SJSA1 (cell line): ENCODE measurements at places on chromosomes 1 and 21. TPM values are rescaled to one million over a fixed set of nuclear protein-coding genes. Genes with fewer than 3 reads are reported as not detected.

GRCh38 chr1:23473037-23473800 is 10.8 kb downstream of the ASAP3 start:
- no peak for DNase-seq

Gene AGO4
- total RNA-seq, result 5.4 and 7.2 TPM in 2 replicates

Gene C1orf226
- 0.37 and 6.0 TPM in 2 replicates for total RNA-seq

Gene CD247
- total RNA-seq, result not detected in 2 replicates

GRCh38 chr1:188988589-188988988 is 1489.1 kb downstream of the BRINP3 start:
- no peak for DNase-seq

Gene OPRD1
- total RNA-seq, result 0.03 and 0.05 TPM in 2 replicates

DNA sequence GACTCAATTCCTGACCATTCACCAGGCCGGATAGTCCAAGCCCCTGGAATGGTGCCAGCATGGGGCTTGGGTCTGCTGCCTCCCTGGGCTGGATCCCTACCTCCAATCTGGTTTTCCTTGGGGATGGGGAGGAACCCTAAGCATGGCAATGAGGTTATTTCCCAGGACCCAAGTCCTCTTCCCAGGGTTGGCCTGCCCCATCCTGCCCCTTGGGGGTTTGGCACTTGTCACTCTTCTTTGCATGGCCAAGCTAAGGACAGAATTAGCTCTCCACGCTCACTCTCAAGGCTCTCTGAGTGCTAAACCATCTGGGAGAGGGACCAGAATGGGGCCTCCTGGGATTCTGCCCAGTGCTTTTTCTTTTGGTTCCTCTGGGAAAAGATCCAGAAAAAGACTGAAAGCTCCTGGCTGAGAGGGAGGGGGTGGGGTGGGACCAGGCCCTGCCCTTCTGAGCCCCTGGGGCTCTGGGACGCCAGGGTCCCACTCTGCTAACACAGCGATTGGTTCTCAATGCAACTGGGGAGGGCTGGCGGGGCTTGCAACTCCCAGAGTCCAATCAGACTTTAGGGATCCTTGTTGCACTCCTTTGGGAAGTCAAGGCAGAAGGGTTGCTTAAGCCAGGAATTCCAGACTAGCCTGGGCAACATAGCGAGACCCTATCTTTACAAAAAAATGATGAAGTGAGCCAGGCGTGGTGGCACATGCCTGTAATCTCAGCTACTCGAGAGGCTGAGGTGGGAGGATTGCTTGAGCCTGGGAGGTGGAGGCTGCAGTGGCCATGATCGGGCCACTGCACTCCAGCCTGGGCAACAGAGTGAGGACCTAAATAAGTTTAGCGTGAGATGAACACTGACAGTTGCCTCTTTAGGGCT is 52.7 kb downstream of the DHRS3 start:
- no peak for DNase-seq

Gene PRKAA2
- total RNA-seq, result 0.05 and 0.13 TPM in 2 replicates

DNA sequence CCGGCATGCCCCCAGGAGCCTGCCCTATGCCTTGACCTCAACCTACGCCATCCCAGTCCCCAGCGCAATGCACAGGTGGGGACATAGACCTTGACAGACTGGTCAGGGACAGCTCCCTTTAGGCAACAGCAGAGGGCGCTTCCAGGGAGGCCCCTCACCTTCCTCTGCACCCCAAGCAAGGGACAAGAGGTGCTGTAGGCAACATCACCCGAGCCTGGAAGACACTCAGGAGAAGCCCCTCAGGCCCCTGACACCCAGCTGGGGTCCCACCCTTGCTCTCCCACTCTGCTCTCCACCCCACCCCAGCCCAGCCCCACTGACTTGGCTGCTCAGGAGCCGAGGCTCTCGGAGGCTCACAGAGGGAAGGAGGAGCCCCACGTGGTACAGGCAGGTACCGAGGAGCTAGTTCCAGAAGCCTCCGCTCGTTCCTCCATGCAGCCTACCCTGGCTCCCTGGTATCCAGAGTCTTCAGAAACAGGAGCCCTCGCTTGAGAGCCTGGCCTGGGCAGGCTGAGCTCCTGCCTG is 2.4 kb upstream of the WNT3A start:
- DNase-seq, result no peak

Gene CFAP74
- not detected in 2 replicates for total RNA-seq

DNA sequence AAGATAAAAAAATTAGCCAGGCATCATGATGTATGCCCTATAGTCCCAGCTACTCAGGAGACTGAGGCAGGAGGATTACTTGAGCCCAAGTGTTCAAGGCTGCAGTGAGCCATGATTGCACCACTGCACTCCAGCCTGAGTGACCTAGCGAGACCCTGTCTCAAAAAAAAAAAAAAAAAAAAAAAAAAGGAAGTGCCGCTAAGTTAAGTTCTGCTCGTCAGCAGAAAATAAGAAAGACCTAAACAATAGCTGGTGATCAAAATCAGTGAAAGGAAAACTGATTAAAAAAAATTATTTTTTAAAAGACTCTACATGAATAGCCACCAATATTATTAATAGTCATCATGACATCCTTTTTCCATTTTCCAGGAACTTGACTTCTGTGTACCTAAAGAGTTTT is 44.2 kb upstream of the MTR start:
- DNase-seq, result no peak

DNA sequence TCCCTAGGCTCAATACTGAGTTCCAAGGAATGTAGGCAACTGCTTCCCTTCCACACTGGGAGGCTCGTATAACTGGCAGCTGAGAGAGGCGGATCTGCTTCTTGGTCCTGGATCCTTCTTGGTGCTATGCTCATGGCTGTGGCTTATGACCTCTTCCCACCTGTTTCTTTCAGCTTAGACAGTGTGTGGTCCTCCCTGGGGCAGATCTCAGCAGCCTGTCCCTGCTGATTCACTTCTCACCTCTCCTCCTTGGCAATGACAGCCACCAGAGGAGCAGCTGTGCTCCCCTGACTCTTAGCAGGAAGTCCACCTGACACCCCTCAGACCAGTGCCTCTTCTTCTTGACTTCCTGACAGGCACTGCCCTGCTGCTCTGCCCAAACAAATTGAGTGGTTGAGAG is 75.1 kb upstream of the PTGFRN start:
- no peak for DNase-seq

GRCh38 chr1:246309247-246309884 is 197.7 kb downstream of the SMYD3 start:
- no peak for DNase-seq

- no peak for DNase-seq
Measured at GRCh38 chr1:38179483-38179882, 132.9 kb upstream of the POU3F1 start.

Gene FALEC
- total RNA-seq, result not detected in 2 replicates

- DNase-seq, result peak; percentile 66
Measured at GRCh38 chr1:23102289-23102688, 66.4 kb downstream of the LUZP1 start.

DNA sequence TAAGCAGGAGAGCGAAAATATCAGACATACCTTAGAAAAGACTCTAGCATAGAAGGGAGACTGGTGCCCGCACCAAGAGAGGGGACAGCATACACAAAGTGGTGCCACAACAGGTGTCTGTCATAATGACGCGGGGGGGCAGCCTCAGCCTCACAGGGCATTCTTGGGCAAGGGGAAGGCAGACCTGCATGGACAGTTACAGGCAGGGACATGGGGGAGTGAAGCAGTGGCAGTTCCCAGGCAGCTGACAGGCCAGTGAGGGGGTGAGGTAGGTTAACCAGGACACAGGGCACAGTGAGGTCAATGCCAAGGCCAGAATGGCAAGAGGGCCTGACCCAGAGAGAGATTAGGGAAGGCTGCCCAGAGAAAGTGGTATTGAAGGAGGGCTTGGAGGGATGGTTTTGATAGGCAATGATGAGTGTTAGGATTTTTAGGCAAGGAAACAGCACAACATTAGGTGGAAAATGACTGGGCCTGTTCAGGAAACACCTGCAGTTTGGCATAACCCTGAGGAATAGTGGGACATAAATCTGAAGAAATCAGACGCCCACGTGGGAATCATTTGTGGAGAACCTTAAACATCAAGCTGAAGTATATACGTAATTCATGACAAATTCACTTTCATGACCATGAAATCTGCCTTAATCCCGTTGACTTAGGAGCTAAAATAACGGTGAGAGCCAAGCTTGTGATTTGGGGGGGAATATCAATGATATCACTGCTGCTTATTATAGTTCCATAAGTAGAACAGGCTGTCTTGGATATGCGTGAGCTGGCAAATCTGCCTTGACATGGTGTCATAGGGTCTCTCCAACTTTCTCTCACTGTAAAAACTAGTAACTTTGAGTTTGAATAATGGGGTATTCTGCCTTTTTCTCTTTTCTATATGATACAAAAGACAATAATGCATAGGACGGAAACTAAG is 8.9 kb downstream of the PTPN14 start:
- DNase-seq, result no peak

Gene NUAK2
- total RNA-seq, result 2.9 and 5.8 TPM in 2 replicates

- no peak for DNase-seq
Measured at GRCh38 chr1:89519779-89520358, 4.8 kb upstream of the LRRC8B start.

GRCh38 chr1:84225646-84226045 is 75.9 kb upstream of the SAMD13 start:
- no peak for DNase-seq

- no peak for DNase-seq
Measured at GRCh38 chr1:30414851-30415165, 308.6 kb downstream of the MATN1 start.

DNA sequence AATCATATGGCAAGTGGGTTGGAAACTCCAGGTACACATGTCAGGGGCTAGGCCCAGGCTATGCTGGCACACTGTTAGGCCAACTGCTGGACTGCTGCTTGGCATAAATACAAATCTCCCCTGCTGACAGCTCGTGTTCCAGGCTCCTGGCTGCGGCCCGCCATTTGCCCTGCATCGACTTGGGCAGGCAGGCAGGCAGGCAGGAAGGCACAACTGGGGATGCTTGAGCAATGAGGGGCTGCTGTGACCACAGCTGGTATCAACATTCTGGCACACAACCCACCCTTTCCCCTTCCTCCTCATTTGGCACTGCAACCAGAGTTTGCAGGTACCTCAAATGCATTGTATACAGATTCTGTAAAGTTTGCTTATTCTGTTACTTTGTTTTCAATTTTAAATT is 53.2 kb downstream of the SAMSN1 start:
- no peak for DNase-seq

Gene CSF3R
- total RNA-seq, result not detected in 2 replicates
